ENCODE measurements at places on chromosomes 5 and 9.

- DNase-seq, result no peak
Measured at GRCh38 chr9:68961587-68961986, 52.3 kb downstream of the PRKACG start.

GRCh38 chr9:98944057-98944733 lies 488 bp downstream of the COL15A1 start:
- no peak for DNase-seq

DNA sequence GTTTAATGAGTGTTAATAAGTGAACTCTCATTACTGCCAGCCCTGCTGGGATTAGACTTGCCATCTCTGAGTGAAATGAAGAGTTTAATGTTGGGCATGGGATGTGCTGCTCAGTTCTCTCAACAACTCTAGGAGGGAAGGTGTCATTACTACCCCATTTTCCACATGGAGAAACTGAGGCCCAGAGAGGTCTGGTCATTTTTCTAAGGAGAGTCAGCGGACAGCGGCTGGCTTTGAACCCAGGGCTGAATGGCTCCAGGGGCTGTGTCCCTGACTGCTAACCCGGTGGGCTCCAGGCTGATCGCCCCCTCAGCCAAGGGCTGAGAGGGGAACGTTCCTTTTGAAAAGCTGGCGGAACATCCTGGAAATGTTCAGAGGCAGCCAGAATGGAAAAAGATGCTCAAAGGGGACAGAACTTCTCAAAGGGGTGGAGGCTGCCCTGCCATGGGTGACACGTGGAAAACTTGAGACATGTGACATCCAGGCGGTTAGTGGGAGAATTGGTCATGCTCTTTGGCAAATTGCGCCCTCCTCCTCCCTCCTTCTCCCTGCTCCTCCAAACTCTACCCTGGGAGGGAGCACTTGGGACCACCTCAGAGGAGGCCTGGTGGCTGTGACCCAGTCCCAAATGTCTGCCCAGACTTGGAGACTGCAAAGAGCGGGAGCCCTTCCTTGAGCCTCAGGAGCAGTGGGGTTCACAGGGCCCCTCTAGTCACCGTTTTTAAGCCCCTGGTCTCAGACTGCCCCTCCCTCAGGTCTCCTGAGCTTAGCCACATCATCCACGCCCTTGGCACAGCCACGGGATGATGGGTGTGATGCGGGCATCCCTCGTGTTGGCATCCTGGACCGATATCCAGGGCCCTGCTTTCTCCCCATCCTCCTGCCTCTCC lies 28.7 kb downstream of the DNM1 start:
- DNase-seq, result no peak

DNA sequence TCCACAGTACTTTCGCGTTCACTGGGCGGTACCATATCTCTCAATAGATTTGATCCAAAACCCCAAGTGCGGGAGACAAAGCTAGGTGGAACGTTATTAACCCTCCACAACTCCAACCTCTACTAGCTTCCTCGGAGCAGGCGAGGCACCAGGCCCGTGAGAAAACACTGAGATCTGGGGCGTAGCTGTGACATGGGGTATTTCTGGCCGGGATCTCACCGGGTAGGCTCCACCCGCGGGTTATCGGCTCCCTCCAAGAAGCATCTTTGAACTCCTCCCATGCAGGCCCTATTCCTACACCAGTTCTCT lies 350 bp upstream of the SLC25A46 start:
- DNase-seq, result no peak

- DNase-seq, result no peak
Measured at GRCh38 chr9:98797491-98797890, 1.1 kb upstream of the ANKS6 start.

DNA sequence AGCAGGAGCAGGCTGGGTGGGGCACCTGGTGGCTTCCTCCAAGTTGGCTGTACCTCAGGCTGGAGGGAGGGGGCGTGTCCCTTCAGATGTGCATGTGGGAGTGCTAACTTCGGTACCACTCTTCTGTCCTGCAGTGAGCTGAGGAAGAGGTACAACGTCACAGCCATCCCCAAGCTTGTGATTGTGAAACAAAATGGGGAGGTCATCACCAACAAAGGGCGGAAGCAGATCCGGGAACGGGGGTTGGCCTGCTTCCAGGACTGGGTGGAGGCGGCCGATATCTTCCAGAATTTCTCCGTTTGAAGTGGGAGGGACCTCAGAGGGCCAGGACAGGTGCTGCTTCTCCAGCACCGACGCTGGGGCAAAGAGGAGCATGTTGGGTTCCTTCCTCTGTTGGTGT lies 9.3 kb downstream of the NXNL2 start:
- no peak for DNase-seq

GRCh38 chr9:120711354-120711753 lies 2.9 kb downstream of the MEGF9 start:
- no peak for DNase-seq

- DNase-seq, result no peak
Measured at GRCh38 chr5:57666582-57666981, 184.0 kb upstream of the ACTBL2 start.

DNA sequence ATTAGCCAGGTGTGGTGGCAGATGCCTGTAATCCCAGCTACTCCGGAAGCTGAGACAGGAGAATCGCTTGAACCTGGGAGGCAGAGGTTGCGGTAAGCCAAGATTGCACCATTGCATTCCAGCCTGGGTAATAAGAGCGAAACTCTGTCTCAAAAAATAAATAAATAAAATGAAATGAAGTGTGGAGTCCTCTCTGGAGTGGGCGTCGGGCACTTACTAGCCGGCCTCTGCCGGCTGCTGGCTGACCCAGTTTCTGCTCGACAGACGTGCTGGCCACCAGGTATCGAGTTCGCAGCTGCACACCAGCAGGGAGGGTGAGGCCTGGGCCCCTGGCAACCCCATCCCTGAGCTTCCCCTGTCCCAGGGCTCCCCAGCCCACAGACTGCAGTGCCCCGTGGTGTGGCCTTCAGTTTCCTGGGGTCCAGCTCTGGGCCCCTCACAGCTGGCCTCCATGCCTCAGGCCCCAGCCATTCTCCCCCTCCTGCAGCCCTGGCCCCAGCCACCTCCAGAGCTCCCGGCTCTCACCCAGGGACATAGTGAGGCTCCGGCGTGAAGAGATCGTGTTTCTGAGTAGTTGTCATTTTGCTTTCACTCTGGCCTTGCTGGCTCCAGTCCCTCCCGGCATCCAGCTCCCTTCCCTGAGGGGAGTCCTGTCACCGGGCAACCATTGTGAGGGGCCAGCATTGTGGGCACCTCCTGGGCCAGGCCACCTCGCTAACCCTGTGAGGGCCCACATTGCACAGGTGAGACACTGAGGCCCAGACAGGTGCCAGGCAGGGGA lies 3.8 kb upstream of the STPG3 start:
- DNase-seq, result no peak

GRCh38 chr5:3891113-3891512 lies 295.5 kb downstream of the IRX1 start:
- DNase-seq, result no peak

GRCh38 chr9:76756268-76756640 lies 8.0 kb upstream of the PCA3 start:
- DNase-seq, result no peak

GRCh38 chr9:107480386-107480789 lies 9.2 kb downstream of the KLF4 start:
- DNase-seq, result peak; percentile 81

- no peak for DNase-seq
Measured at GRCh38 chr5:94691291-94691690, 72.8 kb downstream of the SLF1 start.

GRCh38 chr5:82010696-82011095 lies 38.9 kb downstream of the ATG10 start:
- no peak for DNase-seq

DNA sequence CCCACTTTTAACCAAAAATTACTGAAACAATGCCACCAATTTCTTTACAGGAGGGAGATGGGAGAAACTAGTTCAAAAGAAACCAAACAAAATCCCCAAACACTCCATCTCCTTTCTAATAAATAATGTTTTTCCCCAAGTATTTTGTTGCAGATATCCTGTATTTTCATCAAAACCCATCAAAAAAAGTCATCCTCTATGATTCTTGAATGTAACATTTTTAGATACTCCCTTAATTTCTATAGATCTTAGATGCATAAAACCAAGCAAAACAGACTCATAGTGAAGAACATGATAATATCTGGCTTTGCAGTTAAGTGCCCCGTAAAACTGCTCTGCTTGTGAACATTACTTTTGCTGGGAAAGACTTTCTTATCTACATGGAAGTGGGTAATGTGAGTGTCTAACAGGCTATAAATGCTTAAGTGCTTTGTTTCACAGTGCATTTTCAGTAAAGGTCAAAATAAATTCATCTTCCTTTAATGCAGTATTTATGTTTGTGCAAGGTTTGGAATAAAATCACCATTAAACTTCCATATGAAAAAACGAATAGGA lies 77.3 kb upstream of the TBCA start:
- no peak for DNase-seq

DNA sequence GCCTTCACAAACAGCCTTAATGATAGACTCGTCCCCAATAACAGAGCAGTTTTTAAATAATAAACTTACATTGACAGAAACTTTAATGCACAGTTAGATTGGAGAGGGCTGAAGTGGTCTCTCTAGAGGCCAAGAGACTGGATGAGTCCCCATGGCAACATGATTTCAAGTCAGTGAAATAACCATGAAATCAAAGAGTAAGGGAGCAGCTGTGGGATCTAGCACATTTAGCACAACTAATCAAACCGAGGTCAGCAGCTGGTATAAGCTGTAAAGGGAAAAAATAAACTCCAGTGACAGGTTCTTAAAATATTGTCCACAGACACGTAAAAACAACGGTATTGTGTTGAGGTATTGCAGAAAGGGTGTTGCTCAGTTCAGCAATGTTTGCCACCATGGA lies 916.6 kb downstream of the DNAH5 start:
- no peak for DNase-seq

DNA sequence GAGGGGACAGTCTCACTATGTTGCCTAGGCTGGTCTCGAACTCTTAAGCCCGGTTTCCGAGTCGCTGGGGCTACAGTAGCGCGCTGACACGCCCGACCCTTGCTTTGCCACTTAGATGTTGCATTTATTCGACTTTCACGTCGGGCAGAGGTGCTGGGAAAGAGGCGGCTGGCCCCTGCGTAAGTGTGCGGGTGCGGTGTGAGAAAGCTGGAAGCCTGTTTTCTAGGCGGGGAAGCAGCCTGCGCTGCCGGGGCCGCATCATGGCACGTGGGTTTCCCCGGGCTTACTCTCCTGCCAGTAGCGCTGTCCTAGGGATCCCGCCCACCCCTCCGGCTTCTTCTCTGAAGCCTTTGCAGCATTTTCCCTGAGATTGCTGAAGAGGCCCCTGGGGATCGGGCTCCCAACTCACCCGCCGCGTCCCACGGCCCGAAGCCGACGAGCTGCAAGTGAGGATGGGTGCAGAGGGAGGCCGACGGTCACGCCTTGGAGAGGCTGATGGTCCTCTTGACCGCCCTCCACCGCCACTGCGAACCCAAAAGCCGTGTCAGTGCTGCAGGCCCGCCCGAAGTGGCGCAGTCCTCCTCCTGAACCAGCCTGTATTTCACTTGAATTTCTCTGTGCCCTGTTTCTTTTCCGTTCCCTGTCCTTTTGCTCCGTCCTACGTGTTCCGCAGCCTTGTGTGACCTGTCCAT lies 5.8 kb upstream of the TRIM41 start:
- DNase-seq, result no peak

All from fibroblast of skin of left quadriceps (primary cell).